Stimulated activated CD8-positive, alpha-beta memory T cell treated with anti-CD3 and anti-CD28 coated beads, Interleukin-7, amount 100 ng/mL, for 24 hours (primary cell): ENCODE measurements at places on chromosomes 5 and 9.

GRCh38 chr5:146450002-146450401 is 2.9 kb downstream of the TCERG1 start:
- no peak for DNase-seq

- DNase-seq: no peak
Measured at GRCh38 chr5:139637438-139638089, 10.6 kb upstream of the CXXC5 start.

- no peak for DNase-seq
Measured at GRCh38 chr5:149113669-149114068, 27.6 kb upstream of the ABLIM3 start.

- no peak for DNase-seq
Measured at GRCh38 chr9:127912882-127913281, 4.0 kb downstream of the ST6GALNAC4 start.

GRCh38 chr5:54944364-54944763 is 41.0 kb downstream of the ESM1 start:
- DNase-seq: no peak

DNA sequence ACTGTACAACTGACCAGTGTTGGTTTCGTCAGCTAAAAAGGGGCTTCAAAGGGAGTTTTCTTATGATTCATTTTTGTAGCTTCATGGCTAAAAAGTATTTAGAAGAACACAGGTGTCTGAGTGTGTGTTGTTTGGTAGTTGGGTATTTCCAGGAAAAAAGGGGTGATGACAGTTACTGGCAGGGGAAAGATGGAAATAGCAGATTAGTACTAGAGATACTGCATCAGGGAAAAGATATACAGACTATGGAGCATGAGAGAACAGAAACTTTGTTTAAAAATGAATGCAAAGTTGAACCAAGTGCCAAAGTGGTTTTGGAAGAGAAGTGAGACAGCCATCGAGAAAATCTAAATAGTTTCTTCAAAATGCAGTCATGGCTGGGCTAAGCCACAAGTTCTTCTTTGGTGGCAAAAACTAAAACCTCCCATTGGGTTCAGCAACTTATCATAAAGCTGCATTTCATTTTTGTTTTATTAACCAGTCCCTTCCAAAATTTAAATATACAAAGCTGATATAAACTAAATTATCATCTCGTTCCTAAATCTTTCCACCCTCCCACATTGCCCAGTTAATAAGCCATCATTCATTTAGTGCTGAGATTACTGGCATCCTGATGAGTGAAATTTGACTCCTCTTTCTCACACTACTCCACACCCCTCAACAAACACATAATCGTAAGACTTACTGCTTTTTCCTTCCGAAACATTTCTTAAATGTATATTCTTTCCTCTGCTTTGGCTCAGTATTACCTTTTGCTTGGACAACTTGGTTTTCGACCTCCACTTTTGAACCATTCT is 33.5 kb downstream of the ELL2 start:
- DNase-seq: no peak

- no peak for DNase-seq
Measured at GRCh38 chr9:126974594-126974993, 60.0 kb downstream of the RALGPS1 start.

- DNase-seq: no peak
Measured at GRCh38 chr5:171710451-171711024, 75.1 kb upstream of the SMIM23 start.

GRCh38 chr5:95422838-95423237 is 31.7 kb downstream of the FAM81B start:
- no peak for DNase-seq
